Purkinje cell (primary cell): ENCODE measurements at places on chromosomes 1 and 21. TPM values are rescaled to one million over a fixed set of nuclear protein-coding genes. Genes with fewer than 3 reads are reported as not detected.

The HCN3 gene
- 1.5 and 4.9 TPM in 2 replicates for polyA plus RNA-seq

The LCE1B gene
- polyA plus RNA-seq = not detected in 2 replicates

The PRDM16 gene
- not detected in 2 replicates for polyA plus RNA-seq

The FCER1G gene
- polyA plus RNA-seq = 2.9 and 7.6 TPM in 2 replicates

The PLEKHO1 gene
- 2.7 and 2.8 TPM in 2 replicates for polyA plus RNA-seq

The CBR3 gene
- polyA plus RNA-seq = 1.2 and 2.6 TPM in 2 replicates

The CYP4A11 gene
- 0.27 TPM in 1 of 2 replicates, not detected in the other for polyA plus RNA-seq

The SYCP1 gene
- polyA plus RNA-seq = 8.1 and 19.9 TPM in 2 replicates

The LCE1D gene
- not detected in 2 replicates for polyA plus RNA-seq

The MRAP gene
- polyA plus RNA-seq = 1.9 and 2.3 TPM in 2 replicates

The COL24A1 gene
- polyA plus RNA-seq = 0.83 TPM in 1 of 2 replicates, not detected in the other

The ZNF672 gene
- 1.5 and 1.7 TPM in 2 replicates for polyA plus RNA-seq

The SPATA21 gene
- polyA plus RNA-seq = not detected in 2 replicates

The TMEM52 gene
- polyA plus RNA-seq = not detected in 2 replicates

The RAD54L gene
- polyA plus RNA-seq = not detected in 2 replicates

The INTS3 gene
- polyA plus RNA-seq = 12.1 and 16.4 TPM in 2 replicates

The KIAA0040 gene
- polyA plus RNA-seq = not detected in 2 replicates

The OR2L2 gene
- 0.21 TPM in 1 of 2 replicates, not detected in the other for polyA plus RNA-seq

The RAP1GAP gene
- polyA plus RNA-seq = 6.6 and 9.3 TPM in 2 replicates

The CELA3B gene
- not detected in 2 replicates for polyA plus RNA-seq

The PHACTR4 gene
- 6.3 and 8.7 TPM in 2 replicates for polyA plus RNA-seq

The FAM43B gene
- 3.1 TPM in 1 of 2 replicates, not detected in the other for polyA plus RNA-seq

The TNN gene
- not detected in 2 replicates for polyA plus RNA-seq
